Aortic smooth muscle cell (primary cell): ENCODE measurements at places on chromosomes 7 and 10. TPM values are rescaled to one million over a fixed set of nuclear protein-coding genes. Genes with fewer than 3 reads are reported as not detected.

PTPRZ1 gene
- 0.12 TPM in 1 of 2 replicates, not detected in the other for total RNA-seq

NCF1 gene
- not detected in 2 replicates for total RNA-seq

UNCX gene
- total RNA-seq, result not detected in 2 replicates

NEUROG3 gene
- total RNA-seq, result not detected in 2 replicates

MRPS16 gene
- total RNA-seq, result 50.2 and 54.0 TPM in 2 replicates

LAMB4 gene
- 0.13 and 0.25 TPM in 2 replicates for total RNA-seq

PNPLA8 gene
- 33.7 and 34.2 TPM in 2 replicates for total RNA-seq

HOXA3 gene
- total RNA-seq, result 0.92 and 1.6 TPM in 2 replicates

AKR1C4 gene
- total RNA-seq, result not detected in 2 replicates

COG5 gene
- total RNA-seq, result 30.8 and 72.7 TPM in 2 replicates

VGF gene
- total RNA-seq, result 0.13 TPM in 1 of 2 replicates, not detected in the other

SPDYE9 gene
- not detected in 2 replicates for total RNA-seq

RP9 gene
- total RNA-seq, result 9.8 and 10.2 TPM in 2 replicates
